ENCODE measurements at places on chromosomes 2 and 18.

GRCh38 chr2:76826691-76827090, 695.5 kb downstream of the LRRTM4 start:
- no peak for DNase-seq

DNA sequence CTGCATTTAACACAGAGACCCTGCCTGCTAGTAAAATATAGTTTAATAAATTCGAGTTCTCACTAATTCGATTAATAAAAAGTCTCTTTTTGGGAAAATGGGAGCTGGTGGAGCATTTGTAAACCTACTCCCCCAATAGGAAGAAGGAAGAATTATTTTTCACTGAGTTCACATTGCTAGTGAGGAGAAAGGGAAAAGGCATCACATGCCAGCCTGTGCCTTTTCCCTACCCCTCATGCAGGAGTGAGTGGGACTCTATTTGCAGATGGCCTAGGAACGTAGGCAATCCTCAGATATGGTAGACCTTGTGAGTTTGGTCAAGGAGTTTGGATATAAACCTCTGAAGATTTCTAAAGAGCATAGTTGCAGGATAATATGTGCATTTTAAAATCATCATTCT, 218.4 kb upstream of the TRIB2 start:
- DNase-seq = no peak

DNA sequence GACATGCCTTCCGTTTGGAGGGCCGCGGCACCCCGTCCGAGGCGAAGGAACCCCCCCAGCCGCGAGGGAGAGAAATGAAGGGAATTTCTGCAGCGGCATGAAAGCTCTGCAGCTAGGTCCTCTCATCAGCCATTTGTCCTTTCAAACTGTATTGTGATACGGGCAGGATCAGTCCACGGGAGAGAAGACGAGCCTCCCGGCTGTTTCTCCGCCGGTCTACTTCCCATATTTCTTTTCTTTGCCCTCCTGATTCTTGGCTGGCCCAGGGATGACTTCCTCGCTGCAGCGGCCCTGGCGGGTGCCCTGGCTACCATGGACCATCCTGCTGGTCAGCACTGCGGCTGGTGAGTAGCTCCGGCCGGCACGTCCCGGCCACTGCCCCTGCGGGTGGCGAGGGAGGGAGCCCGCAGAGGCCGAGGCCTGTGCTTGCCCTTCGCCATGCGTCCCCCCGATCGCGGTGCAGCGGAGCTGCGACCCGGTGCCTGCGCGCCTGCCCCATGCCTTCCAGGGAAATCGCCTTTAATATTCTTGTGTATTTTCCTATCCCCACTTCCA, 1.2 kb downstream of the BMPR2 start:
- DNase-seq = no peak

GRCh38 chr2:172607379-172607928, 51.6 kb downstream of the PDK1 start:
- no peak for DNase-seq

DNA sequence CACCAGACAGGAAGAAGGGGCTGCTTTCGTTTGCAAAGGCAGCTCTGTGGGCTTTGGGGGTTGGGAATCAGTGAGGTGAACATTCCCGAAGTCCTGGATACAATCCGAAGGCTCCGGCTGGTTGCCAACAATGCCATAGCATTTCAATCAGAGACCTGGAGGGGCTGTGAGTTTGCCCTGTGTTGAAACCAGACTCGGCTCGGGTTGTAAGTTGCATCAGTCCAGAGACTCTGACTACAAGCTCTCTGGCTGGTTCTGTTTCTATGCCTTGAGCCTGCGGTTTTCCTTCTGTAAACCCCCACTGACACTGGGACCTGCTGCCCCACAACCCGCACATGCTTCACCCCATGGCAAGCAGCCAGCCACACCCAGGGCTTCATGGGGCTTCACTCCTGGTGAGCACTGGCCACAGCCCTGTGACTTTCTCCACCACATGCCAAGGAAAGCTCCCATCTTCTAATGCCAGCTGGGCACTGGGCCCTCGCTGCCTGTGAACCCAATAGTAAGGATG, 85.7 kb upstream of the ODC1 start:
- no peak for DNase-seq

DNA sequence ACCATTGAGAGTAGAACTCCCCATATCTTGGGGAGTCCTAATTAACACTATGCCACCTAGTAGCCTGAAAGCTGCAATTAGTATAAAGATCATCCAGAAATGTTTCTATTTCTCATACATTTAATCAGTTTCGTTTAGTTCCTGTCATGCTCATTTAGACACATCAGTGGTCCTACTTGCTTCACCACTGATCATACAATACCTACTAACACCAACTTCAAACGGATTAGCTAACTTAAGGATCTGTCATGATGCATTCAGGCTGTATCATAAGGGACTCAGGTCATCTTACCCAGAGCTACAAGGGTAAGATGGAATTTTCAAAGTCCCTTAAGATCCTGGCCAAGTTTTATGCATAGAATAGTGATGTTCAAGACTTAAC, 6.8 kb downstream of the SRSF7 start:
- DNase-seq = no peak

- DNase-seq = no peak
These were observed 70.0 kb upstream of the ATIC start for GRCh38 chr2:215241791-215242305.

DNA sequence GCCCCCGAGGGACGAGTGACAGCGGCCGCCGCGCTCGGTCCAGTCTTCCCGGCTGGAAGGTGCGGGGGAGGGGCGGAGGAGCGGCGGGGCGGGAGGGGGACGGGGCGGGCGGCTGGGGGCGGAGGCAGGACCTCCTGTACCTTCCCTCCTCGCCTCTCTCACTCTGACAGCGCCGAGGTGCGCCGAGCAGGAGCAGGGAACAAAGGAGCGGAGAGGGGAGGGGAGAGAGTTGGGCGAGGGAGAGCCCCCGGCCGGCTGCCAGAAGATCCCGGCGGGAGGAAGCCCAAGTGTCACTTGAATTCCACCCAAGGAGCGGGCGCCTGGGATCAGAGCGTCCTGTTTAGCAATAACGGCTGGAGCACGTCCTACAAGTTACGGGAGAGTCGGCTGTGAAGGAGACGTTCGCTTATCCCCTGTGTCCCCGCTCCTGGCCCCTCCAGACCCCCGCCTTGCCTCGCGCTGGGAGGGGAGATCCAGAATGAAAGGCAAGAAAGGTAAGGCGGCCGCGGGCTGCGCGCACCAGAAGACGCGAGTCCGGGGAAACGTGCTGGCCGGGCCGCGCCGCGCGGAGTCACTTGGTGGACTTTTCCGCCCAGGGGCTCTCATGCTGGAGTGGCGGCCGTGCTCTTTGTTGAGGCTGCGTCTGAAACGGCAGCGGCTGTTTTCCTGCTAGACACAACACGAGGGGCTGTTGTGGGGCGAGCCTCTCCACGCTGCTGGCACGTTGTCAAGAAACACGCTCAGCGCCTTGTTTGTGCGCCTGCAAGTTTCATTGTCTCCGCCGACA, at the start of gene TGIF1:
Gene TGIF1 (plus strand): TSS at position 161 of the 787 bp plus-strand sequence. CDS start 318 bp downstream, at position 479.
- peak; percentile 49 for DNase-seq

DNA sequence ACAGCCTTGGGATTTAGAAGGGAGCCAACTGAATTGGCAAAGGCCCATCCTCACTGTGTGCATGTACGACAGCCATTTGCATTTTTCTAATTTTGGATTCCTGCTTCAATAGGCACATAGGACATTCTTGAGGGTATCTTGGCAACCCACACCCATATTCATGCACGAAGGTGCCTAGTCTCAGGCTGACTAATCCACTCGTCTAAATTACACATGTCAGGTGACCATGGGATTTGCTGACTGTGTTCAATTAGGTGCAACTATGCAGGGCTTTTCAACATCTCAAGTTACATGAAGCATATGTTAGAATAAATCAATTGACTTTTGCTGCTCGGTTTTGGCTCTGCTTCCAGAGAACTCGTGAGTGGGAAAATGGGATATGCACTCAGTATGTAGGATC, 249.7 kb downstream of the SP3 start:
- no peak for DNase-seq

GRCh38 chr2:173539615-173540014, 184.9 kb downstream of the CDCA7 start:
- DNase-seq = no peak

GRCh38 chr18:44916429-44917207, 235.9 kb downstream of the SETBP1 start:
- no peak for DNase-seq

Measured in stimulated activated CD8-positive, alpha-beta memory T cell treated with anti-CD3 and anti-CD28 coated beads, Interleukin-15, amount 100 ng/mL, for 4 hours (primary cell).